Kidney glomerular epithelial cell (primary cell): ENCODE measurements at places on chromosomes 11 and 22.

DNA sequence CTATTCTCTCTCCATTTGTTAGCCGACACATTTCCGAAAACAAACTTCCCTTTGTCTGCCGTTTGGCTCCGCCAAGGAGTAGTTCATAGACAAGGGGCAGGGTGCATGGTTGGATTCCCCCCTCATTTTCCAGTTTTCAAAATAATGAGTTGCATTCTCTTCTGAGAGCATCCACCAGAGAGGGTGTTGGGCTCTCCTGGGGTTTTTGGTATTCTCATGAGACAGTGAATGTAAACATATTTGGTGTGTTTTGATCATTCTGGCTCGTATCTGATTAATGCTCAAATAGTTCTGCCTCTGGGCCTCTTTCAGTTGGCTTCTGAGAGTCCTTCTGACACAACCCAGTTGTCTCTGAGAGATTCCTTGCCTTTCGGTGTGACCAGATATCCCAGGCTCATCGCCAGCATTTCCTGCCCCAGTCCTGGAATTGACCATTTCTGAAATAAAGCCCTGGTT lies 21.7 kb downstream of the GRAMD4 start:
- DNase-seq = no peak

DNA sequence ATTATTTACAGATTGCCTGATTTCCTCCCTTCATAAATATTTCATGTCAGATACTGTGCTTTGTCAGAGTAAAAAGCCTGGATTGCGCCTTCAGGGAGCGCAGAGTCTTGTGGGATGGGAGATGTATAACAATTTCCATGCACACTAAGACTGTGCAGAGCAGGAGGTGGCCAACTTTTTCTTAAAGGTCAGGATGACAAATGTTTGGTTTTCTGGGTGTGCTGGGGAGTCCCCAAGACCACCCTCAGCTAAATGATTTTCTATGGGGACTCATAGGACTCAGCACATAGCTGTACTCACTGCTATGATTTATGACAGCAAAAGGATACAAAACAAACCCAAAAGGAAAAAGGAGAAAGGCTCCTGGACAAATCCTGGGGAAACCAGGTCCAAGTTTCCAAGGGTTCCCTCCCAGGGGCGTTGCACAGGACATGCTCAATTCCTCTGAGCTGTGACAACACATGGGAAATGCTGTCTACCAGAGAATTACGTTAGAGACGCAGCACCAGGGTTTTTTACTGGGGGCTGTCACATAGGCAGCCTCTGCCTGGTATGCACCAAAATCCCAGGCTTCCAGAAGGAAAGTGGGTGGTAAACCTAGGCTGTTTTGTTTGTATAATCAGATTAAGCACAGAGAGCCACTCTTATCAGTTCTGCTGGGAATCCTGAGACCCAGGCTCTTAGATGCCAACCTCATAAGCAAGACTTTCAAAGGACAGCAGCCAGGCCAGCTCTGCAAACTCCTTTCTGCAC lies 59.1 kb downstream of the CSNK2A3 start:
- DNase-seq = no peak

GRCh38 chr11:1455763-1456060 lies 30.9 kb downstream of the MOB2 start:
- DNase-seq = no peak

DNA sequence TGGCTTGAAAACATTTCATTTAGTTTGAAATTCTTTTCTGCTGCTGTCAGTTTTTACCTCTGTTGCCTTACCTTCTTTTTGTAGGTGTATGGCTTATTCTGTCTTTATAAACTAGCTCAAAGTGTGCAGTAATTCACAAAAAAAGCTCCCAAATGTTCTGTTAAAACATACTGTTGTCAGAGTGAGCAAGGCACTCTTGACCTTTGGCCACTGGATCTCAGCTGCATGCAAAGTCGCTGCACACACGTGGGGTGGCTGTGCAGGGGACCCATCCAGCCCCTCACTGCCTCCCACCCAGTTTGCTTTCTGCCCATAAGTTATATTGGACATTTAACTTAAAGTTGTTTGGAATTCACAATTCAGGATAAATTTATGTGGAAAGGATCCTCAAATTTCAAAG lies 92.2 kb downstream of the AMOTL1 start:
- DNase-seq = no peak

DNA sequence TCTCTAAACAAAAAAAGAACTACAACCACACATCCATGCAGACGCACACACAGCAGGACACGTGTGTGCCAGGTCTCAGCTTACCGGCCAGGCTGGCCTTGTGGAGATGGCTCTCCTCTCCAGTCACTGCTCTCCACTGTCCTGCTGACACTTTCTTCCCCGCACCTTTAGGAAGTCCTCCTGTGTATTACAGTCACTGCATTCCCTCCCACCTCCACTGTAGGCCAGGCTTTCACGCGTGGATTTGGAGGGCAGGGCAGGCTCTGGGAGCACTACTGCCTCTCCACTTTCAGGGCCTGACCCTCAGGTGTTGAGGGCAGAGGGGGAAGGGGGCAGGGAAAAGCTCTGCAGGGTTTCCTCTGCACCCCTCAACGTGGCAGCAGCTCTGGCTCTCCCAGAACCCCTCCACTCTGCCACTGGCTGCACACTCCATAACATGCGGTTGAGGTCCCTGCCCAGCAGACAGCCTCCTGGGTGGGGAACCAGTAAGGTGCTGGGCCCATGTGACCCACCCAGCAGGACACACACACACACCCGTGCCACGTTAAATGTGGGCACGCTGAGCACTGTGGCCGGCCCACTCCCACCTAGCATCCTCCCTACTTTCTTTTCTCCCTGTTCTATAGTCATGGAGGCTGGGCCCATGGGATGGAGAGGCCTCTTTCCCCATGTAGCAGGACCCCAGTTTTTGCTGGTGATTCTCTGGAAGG lies 107.0 kb upstream of the PITPNB start:
- DNase-seq = no peak

DNA sequence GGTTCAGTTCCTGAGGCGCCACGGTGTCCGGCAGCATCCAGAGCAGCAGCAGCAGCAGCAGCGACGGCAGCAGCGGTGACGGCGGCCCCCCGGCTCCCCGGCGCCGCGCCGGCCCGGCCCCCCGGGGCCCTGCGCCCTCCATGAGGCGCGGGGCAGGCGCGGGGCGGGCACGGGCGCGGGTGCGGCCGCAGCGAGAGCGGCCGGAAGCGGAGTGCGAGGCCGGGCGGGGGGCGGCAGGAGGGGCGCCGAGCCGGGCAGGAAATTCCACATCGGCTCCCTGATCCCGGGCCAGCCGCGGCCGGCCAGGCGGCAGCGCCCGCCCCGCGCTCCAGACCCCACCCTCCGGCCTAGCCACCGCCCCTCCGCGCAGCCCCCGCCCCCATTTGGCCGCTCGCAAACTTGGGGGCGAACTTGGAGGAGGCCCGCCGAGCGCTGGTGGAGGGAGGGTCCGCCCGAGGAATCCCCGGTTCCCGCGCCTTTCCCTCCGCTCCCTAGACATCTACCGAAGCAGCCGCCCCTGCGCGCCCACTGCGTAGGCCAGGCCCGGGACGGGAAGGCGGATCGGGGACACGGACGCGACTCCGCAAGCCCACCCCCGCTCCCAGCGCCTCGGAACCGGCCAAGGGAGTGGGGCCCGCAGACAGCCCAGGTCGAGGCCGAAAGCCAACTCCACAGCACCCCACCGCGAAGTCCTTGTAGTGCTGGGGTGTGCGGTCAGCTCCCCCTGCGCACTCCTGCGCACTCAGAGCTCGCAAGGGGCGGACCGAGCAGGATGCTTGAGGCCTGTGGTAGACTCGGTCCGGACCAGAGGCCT lies at the start of gene SCARF2:
Gene SCARF2 (minus strand): TSS at position 213 of the 814 bp plus-strand sequence. CDS start 71 bp downstream, at position 142.
- peak; percentile 26 for DNase-seq

DNA sequence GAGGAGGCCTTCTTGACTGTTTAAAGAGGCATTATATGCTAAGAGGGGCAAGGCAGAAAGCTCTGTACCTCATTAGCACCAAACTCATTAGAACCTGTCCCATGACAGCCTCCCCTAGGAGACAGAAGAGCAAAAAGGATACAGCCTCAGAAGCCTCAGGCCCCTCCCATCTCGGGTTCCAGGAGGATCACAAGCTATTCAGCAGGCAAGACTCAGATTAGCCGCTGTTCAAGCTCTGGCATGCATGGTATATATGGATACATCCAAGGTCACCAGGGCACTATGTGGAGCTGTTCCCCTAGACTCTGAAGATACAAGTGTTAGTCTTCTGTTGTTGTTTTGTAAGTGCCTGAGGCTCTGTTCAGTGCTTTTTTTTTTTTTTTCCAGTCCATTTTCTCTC lies 32.1 kb downstream of the ATXN10 start:
- no peak for DNase-seq

GRCh38 chr11:111624608-111625007 lies 22.4 kb downstream of the SIK2 start:
- DNase-seq = no peak

- DNase-seq = no peak
These were observed 78.2 kb downstream of the FAT3 start for GRCh38 chr11:92302770-92303169.

- DNase-seq = no peak
These were observed 9.7 kb upstream of the MALAT1 start for GRCh38 chr11:65489035-65489705.

- DNase-seq = no peak
These were observed 35.6 kb downstream of the BRD1 start for GRCh38 chr22:49792107-49792506.

DNA sequence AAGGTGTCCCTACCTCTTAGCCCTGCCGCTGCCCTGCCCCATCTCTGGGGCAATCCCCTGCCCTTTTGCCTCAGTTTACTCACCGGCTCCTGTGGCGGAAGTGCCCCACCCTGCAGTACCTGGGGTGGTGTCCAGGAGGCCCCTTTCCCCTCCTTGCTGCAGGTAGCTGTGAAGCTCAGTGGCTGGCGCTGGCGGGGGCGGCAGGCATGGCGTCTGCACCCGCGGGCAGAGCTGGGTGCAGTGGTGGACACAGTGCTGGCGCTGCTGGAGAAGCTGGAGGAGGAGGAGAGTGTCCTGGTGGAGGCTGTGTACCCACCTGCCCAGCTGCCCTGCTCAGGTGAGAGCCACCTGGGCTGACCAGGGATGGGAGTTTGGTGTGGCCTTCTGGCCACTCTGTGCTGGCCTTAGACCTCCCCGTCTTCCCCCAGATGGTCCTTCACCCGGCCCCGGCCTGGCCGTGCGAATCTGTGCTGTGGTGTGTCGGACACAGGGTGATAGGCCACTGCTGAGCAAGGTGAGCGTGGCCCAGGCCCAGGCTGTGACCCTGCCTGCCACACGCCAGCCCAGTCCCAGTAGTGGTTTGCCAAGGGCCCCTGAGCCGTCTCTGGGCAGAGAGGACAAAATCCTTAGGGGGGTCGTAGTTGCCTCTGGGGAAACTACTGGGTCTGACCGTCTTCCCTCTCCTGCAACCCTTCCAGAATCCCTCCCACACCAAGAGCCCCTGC lies 4.0 kb downstream of the CARNS1 start:
- no peak for DNase-seq
